Left lung (tissue), 14 donors: ENCODE measurements at places on chromosomes 16 and 17. TPM values are rescaled to one million over a fixed set of nuclear protein-coding genes. Genes with fewer than 3 reads are reported as not detected.

DNA sequence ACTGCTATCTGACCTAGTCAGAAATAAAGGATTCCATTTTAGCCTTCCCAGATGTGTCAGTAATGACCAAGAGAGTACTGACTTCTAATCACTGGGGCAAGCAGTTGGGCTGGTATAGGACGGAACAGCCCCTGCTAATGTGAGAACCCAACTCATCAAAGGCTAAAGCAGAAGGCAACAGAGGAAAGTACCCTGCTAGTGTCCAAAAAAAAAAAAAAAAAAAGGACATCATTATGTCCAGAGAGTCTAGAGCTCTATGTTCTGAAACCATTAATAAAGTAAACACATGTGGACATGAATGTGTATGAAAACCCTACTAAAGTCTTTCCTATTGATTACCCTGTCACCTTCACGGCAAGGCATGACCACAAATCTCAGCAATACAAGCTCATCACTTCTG, 85.0 kb downstream of the CYTH1 start:
- DNase-seq: no peak

DNA sequence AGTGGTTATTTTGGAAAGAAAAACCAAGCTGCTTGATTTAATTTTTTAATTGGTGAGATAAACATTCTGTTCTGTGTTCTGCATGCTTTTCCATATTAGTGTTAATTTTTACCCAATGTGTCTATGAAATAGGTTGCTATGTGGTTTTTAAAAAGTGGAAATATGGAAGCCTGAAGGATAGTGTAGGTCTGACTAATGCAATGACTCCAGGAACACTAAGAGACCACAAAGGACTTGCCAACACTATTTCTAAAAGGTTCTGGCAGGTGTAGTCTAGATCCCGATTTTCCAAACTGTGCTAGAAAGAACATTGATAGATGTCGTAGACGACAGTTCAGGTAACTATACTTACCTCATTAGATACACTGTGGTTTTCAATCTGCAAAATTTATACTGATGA, 877.4 kb upstream of the GOT2 start:
- DNase-seq: no peak

The FBXO39 gene
- polyA plus RNA-seq: 0.52 TPM

The MMP28 gene
- polyA plus RNA-seq: 6.6 TPM

The MARCHF10 gene
- 2.3 TPM for polyA plus RNA-seq
